ENCODE measurements at places on chromosomes 5 and 9.

- DNase-seq = no peak
These were observed 43.2 kb downstream of the RICTOR start for GRCh38 chr5:39031041-39031440.

- DNase-seq = no peak
These were observed 405.4 kb downstream of the DMAC1 start for GRCh38 chr9:7394002-7394774.

DNA sequence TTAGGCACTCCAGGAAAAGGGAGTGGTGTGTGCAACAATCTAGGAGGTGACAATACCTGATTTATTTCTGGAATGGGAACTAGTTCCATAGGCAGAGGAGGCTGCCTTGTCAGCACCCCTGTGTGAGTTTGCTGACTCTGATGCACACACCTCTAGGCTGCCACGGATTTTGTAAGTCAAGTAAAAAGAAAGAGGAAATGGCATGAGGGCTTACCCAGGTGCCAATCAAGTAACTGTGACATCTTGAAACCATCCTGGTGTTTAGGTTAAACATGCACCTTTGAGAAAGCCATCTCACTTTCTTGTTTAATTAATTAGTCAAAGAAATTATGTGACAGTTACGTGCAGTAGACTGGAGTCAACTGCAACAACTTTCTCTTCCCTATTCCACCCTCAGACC lies 32.3 kb upstream of the FAM81B start:
- DNase-seq = no peak

DNA sequence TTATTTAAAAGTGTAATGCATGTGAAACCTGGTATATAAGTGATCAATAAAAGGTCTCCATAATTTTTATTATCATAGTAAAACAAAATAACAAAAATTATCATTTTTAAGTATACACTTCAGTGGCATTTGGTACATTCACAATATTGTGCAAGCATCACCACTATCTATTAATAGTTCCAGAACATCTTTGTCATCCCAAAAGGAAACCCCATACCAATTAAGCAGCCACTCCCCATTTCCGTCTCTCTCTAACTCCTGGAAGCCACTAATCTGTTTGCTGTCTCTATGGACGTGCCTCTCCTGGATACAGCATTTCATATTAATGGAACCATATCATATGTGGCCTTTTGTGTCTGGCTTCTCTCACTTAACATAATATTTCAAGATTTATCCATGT lies 7.6 kb downstream of the OLFML2A start:
- no peak for DNase-seq

DNA sequence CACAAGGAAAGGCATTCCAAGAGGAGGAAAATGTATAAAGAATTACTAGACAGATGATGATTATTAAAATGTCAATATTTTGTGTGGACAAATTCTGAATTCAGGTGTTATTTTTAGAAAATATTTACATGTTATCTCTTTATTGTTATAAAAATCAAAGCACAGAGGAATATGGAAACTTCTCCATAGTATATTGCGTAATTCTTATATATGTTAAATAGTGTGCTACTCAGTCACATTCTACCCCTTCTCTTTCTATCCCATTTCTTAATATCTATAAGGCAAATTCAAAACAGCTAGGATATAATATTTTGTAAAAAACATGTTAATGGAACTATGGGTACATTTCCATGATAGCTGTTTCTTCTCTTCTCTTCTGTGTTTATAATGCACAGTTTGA lies 546.8 kb upstream of the FTMT start:
- no peak for DNase-seq

- DNase-seq = no peak
These were observed 103.1 kb downstream of the EHMT1 start for GRCh38 chr9:137721899-137722298.

DNA sequence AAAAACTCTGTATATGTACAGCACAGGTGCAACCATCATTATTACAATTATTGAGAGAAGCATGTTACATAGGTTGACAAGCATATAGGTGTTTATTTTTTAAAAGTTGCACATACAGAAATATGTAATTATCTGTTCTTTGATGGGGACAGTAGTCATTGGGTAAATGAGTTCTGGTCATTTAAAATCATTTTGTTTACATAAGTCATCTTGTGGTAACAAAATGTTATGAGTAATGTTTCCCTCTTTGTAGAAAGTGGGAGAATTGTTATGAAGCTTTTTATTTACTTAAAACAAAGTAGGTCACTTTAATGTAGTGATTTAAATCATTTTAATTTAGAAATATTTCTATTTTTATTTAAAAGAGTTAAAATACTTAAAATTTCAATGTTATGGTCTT lies 33.8 kb upstream of the FBXL17 start:
- DNase-seq = no peak

DNA sequence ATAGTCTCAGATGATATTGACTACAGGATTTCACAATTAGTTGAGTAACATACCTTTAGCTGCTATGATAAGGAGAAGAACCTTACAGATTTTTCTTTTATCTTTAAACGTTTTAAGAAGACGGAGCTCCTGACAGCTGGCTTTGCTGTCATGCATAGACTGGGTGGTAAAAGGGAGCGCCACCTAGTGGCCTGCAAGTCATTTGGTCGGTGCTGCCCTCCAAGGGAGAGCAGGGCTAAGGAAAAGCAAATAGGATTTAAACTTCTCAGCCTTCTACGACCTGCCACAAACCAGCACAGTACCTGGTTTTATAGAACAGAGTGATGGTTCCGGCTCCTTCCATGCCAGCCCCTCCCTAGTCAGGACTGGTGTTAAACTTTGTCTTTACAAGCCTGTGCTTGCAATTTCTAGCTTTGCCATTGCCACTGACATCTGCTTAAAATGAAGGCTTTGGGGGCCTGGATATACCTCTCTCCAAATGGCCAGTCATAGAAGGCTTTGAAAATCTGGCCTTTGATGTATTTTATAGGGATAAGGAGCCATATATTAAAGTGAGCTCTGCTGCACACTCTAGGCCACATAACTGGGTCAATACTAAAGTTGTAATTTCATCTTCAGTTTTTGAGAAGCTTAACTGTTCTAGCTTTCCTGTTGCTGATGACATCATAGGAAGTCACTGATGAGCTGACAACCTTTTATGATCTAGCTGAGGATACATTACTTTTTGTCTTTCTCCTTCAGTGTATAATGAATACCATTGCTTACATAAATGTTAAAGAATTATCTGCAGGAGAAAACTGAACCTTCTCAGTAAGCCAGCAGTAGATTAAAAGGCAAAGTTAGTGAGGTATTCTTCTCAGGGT lies 31.1 kb upstream of the ADAMTSL1 start:
- peak; percentile 50 for DNase-seq

DNA sequence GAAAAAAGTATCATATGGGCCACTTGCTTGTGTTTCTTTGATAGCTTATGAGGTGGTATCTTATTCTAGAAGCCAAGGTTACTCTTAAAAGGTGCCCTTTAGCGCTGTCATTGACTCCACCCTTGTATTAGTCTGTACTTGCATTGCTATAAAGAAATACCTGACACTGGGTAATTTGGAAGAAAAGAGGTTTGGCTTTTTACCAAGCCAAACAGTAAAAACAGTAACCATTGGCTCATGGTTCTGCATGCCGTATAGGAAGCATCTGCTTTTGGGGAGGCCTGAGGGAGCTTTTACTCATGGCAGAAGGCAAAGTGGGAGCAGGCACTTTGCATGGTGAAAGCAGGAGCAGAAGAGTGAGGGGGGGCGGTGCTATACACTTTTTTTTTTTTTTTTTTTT lies 87.4 kb downstream of the TEK start:
- DNase-seq = no peak

DNA sequence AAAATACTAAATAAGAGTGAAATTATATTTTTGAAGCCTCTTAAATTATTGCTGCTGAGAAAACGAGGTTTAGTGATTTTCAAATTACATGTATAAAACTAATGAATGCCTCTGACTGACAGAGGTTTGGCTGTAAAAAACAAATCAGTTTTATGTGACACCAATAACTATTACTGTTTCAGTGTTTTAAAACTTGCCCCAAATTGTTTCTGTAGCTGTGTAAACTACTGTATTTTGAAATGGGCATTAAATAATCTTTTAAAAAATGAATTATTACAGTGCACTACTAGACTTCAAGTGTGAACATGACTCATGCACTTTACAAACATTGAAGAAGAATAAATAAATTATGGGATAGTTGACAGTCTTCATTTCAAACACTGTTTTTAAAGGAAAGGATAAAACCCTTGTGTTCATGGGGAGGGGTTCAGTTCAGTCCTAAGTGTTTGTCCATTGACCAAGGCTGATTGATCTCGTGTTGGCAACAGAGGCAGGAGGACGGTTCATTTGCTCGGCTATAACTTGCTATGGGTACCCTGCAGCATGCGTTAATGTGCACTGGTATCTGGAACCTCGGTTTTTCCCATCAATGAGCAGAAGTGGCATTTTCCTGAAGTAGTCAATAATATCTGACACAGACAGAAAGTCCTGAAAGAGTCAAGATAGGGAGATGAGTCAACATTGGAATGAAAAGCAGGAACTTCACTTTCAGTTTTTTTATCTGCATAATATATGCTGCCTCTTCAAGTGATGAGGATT lies 15.6 kb downstream of the C5orf58 start:
- no peak for DNase-seq

DNA sequence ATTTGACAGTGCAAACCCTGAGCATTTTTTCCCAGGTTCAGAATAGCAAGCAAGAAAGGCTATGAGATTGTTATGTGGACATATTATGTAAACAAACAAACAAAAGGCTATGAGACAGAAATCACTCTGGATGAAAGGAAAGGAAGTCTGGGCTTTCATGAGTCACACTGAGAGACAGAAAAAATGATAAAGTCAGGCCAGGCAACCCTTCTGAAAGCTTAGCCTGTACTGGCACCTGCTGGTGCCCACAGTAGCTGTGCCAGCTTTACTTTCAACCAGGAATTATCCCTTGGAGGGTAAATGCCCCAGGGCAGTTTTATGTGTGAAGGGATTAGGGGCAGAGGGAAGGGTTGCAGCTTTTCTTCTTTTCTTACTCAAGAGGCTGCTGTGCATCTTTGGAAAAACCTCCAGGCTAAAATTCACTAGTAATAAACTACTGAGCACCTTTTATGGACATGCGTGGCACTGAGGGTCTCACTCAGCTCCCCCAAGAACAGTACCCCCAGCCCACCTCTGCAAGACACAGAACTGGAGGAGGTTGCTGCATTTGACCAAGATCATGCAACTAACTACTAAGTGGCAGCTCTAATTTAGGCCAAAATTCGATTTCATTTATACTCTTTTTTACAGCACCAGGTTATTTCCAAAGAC lies 41.7 kb downstream of the ACTL7B start:
- no peak for DNase-seq

DNA sequence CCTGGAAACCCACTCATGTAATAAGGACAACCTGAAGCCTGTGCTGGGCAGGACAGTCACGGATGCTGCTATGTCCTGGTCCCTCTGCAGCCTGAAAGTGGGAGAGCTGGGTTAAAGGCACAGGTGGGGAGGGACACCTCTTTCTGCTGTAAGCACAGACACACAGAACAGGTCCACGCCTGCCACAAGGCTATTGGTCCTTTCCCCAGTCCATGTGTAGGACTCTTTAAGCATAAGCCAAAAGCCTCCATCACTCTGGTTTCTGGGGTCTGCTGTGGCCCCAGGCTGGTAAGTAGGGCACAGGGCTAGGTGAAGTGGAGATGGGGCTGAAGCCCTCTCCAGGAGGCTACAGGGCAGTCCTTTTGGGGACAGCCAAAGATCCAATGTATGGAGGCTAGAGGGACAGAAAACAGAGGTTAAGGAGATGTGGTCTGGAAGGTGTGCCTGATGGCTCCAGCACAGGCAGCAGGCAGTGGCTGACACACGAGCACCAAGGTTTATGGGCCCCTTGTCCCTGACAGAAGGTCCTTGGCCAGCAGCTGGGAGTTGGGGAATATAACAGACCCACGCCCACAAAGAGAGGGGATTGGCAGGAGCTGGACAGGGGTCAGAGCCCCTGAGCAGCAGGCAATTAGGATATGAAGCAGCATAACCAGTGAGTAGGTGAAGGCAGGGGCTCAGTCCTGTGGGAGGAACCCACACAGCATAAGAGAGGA lies 203.6 kb upstream of the MVB12B start:
- DNase-seq = no peak

DNA sequence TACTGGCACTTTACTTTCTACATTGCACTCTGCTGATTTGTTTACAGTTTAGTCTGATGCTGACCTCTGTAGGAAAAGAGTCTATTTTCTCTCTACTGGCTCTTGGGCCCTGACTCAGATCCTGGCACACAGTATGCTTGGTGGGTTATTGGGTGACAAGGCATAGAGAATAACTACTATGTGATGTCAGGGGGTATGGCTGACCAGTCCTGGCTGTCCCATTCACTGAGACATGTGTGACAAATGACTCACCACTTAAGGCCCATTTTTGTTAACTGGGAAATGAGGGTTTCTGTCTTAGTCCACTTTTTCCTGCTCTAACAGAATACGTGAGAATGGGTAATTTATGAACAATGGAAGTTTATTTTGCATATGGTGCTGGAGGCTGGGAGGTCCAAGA lies 66.4 kb downstream of the DAPK1 start:
- DNase-seq = no peak

DNA sequence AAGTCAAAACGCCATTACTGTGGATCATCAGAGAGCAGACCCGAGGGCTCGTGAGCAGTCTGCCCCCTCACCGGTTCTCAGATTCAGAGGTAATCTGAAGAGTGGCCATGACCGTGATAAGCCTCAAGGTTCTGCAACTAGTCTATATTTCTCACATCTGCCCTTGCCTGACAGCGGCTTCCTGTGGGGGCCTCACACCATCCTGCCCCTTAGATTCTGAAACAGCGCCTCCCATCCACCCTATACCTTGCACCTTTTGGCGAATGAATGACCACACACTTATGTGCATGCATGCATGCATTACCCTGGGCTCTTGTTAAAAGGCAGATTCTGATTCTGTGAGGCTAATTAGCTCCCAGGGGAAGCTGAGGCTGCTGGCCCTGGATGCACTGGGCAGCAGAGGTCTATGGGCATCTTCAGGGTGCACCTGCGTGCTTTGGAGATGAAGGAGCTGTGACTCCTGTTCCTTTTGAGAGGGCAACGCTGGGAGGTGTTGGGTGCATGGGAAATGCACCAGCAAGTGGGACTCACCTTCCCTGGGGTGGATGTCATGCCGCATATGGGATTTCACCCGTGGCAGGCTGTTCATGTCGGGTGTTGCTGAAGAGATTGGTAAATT lies 7.8 kb upstream of the GADD45G start:
- no peak for DNase-seq

DNA sequence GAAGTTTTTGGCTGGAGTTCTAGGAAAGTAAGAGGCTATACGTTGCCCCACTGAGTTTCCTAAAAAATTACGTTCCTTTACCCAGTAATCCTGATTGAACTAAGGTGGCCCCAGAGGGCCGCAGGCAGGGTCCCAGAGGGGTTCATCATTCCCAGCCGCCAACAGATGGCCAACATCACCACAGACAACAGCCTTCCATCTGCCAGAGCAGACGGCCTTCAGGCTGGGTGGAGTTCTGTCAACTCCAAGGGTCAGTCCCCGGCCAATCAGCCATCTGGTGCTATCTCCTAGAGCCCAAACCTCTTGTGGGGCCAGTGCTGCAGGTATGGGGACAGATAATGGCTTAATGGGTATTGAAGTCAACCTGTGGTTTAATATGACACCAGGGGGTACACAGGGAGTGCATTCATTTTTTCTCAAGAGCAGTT lies 30.4 kb downstream of the TBC1D2 start:
- no peak for DNase-seq

GRCh38 chr5:39947657-39948056 lies 522.9 kb upstream of the DAB2 start:
- no peak for DNase-seq

- DNase-seq = no peak
These were observed 2.7 kb downstream of the CEL start for GRCh38 chr9:133064241-133065069.

- no peak for DNase-seq
These were observed 197.9 kb upstream of the CTNND2 start for GRCh38 chr5:12102151-12102550.

- no peak for DNase-seq
These were observed 1.9 kb downstream of the GDA start for GRCh38 chr9:72151104-72151503.
